Activated naive CD4-positive, alpha-beta T cell treated with anti-CD3 and anti-CD28 coated beads, Interleukin-2, amount 50 U/mL, for 72 hours (primary cell): ENCODE measurements at places on chromosomes 3 and 15. TPM values are rescaled to one million over a fixed set of nuclear protein-coding genes. Genes with fewer than 3 reads are reported as not detected.

DNA sequence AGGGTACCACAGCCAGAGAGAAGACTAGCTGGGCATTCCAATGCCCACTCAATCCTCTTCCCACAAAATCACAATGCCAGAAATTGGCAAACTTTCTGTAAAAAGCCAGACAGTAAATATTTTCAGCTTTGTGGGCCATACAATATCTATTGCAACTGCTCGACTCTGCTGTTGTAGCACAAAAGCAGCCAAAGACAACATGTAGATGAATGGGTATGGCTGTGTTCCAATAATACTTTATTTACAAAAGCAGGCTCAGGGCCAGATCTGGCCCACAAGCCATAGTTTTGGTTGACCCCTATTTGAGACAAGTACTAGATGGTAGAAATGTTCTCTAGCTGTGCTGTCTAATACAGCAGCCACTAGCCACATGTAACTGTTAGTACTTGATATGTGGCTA is 330.9 kb downstream of the ERC2 start:
- DNase-seq = no peak

CTXN2 gene
- total RNA-seq = not detected

LSMEM2 gene
- not detected for total RNA-seq

DNA sequence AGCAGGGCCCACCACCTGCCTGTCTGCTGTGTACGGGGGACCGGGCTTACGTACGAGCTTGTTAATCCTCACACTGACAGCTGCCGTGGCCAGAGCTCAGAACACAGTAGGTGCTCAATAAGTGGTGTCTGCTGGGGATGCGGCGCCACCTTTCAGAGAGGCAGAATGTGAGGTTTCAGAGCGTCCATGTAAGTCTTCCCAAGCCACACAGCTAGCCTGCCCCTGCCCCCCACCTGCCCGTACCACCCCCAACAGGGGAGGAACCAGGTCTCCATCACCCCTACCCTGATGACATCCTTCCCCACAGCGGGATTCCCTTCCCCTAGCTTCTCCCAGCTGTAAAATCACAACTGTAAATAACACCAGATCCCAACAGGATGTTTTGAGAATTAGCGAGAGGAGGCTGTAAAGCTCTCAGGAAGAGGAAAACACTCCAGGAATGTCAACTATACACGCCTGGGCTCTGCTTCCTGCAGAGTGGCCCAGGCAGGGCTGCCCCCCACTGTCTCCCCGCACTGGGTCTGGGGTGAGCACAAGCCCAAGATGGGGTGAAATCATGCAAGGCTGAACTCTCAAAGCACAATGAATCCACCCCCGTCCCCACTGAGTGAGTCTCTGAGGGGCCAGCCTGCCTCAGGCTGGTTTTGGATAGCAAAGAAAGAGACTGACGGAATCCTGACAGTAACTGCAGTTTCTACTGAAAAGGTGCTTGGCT is 250.1 kb upstream of the LYSMD4 start:
- no peak for DNase-seq

MFAP1 gene
- total RNA-seq = 50.2 TPM

DNA sequence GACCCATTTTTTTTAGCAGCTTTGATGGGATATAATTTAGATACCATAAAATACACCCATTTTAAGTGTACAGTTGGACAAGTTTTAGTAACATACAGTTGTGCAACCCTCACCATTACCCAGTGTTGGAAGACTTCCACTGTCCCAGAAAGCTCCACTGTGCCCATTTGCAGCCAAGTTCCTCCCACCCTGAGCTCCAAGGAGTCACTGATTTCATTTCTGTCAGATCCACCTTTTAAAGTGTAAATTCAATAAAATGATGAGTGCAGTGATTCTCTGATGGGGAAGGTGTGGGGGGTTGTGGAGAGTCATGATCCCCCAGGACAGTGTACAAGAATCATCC is 93.2 kb upstream of the IGF1R start:
- no peak for DNase-seq

DNA sequence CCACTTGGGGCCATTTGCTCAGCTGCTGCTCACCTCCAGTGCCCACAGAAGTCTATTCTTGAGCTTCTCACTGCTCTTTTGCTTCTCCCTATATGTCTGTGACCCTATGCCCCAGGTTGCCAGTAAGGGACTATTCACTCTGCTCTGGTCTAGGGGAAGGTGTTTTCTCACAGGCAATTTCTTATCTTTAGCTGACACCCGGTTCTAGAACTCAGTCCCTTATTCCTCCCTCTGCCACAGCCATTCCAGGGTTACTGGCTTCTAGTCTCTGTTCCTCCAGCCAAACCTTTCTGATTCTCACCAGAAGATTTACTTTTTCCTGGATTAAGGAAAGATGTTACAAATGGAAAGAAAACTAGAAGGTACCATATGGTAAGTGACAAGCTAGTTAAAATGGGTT is 574.0 kb downstream of the NTRK3 start:
- no peak for DNase-seq

TMEM212 gene
- total RNA-seq = not detected

MST1R gene
- 0.68 TPM for total RNA-seq

- no peak for DNase-seq
Observed at GRCh38 chr3:70963431-70964275, 619.9 kb downstream of the FOXP1 start.

DNA sequence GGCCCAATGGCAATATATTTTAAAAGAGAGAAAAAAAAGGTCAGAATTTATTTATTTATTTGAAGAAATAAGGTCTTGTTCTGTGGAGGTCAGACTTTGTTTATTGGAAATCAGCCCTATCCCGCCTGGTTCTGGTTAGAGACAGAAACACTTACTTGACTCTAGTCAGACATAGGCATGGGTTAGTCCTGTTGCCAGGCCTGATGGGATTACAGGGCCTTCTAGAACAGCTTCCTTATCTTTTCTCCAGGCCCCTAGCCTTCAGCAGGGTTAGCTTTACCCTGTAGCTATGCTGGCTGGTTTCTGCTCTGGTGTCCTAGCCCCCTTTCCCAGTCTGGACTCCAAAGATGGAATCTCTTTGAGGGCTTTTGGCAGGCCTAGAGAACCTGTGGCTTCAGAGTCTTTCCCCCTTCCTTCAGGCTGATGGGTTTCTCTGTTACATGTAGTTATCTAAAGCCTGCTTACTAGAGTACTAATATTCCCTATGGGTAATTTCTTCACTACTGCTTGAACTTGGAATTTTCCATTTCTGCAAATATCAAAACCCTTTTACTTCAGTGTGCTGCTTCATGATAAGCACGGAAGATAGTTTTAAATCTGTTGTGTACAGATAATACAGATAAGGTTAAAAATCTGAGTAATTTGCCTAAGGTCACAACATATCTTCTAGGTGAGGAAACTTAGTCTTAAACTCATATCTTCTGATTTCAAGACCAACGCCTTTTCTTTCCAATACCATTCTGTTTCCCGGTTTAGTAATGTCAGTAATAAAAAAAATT is 10.6 kb downstream of the IREB2 start:
- DNase-seq = no peak

REC114 gene
- not detected for total RNA-seq

ATP13A5 gene
- not detected for total RNA-seq
